ENCODE measurements at places on chromosomes 3 and 15.
A peak's percentile ranks its signal among the peaks of the same experiment; 100 is the strongest.

DNA sequence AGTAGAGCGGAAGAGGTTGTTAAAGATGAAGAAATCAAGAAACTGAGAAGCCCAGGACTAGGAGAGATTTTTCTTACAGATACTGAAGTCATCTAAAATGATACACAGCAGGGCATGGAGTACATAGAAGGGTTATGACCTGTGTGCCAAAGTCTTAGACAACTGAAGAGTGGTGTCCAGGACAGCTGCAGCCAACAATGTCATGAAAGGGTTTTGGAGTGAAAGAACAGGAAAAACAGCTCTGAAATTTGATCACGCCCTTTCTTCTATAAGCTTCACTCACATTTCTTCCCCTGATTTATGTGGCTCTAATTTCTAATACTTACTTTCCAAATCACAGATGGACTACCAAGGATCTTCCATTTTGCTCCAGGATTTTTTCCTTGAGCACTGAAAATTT is 3.0 kb downstream of the CFAP20DC start:
- no peak overlapping the region for H3K27ac ChIP-seq
- no peak overlapping the region for H3K4me3 ChIP-seq
- no peaks in the 10 kb centered on the region for H3K27me3 ChIP-seq
- no peaks in the 10 kb centered on the region for H3K36me3 ChIP-seq

DNA sequence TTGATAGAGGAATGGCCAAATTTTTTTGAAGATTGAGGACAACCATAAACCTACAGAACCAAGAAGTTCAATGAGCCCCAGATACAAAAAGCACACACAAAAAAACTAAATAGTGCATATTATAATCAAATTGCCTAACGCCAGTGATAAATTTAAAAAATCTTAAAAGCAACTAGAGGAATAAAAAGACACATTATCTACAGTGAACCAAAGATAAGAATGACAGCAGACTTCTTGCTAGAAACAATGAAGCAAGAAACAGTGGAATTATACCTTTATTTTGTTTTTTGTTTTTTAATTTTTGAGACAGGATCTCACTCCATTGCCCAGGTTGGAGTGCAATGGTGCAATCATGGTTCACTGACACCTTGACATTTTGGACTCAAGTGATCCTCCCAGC is 9.9 kb upstream of the SAMD7 start:
- H3K36me3 ChIP-seq, result no peaks in the 10 kb centered on the region
- H3K27ac ChIP-seq, result no peak overlapping the region
- H3K4me1 ChIP-seq, result no peaks in the 10 kb centered on the region
- no peaks in the 10 kb centered on the region for H3K27me3 ChIP-seq

DNA sequence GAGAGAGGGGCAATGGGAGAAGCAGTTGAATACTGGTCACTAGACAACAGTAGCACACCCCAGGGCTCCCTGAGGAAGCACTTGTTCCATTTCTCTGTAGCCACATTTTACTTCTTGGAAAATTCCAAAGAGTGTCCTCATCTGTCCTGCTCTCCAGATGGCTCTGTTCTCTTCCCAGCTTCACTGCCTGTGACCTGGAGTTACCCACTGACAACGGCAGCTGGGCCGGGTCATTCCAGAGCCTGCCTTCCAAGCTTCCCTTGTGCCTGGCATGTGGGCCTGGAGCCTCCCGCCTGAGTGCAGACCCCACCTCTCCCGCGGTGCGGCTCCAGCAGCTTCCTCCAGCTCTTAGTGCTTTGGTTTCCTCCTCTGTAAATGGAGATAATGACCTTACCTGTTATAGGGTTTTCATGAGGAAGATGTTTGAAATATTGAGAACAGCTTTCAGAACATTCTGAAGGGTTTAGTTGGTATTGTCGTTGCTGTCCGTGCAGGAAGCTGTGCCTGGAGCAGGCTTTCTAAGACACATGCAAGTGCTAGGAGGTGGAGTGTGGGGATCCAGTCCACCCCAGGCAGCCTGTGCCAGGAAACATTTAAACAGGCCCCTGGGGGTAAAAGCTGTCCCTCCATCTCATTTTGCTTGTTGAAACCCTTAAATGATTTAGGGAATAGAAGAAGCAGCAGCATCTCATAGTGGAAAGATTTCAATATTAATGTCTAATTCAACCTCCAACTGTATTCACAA is 24.8 kb downstream of the EFCC1 start:
- H3K36me3 ChIP-seq, result no peaks in the 10 kb centered on the region
- peaks cover 4% of the 10 kb centered on the region for H3K4me1 ChIP-seq
- H3K4me3 ChIP-seq, result no peak overlapping the region
- no peak overlapping the region for H3K27ac ChIP-seq
- DNase-seq, result no peak

DNA sequence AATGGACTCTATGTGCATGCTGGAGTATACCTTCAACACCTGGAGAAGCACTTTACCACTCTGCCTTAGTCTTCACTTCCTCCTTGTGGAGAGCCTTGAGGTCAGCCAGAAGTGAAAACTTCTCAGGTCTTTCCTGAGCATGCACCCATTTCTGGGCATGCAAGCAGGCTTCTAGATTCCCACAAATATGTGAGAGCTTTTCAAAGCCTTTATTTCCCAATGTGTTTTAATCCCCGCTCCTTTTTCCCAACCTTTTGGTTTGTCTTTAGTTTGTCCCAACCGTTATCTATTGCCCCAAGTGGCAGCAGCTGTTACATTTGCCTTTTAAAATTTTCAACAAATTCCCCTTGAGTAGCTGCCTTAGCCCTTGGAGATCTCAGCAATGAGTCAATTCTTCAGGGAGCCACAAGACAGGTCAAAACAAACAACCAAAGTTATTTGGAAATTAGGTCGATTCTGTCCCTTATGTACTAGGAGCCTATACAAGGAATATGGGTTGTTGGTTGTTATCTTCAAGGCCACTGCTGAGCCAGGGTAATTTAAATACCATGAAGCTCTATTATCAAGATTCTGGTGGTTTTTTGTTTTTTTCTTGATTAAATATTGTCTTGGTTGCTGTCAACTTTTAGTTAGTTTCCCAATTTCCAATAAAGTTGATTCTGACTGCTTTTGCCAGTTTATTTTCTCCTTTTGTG is 44.4 kb downstream of the LSM3 start:
- H3K4me1 ChIP-seq, result no peaks in the 10 kb centered on the region
- no peak for DNase-seq
- no peaks in the 10 kb centered on the region for H3K27me3 ChIP-seq
- H3K36me3 ChIP-seq, result no peaks in the 10 kb centered on the region
- H3K27ac ChIP-seq, result no peak overlapping the region
- no peak overlapping the region for H3K4me3 ChIP-seq

GRCh38 chr3:12818773-12819172 is 22.3 kb downstream of the CAND2 start:
- H3K27me3 ChIP-seq, result no peaks in the 10 kb centered on the region
- DNase-seq, result no peak
- H3K4me3 ChIP-seq, result no peak overlapping the region
- no peaks in the 10 kb centered on the region for H3K4me1 ChIP-seq
- peaks cover 69% of the 10 kb centered on the region for H3K36me3 ChIP-seq

- H3K4me3 ChIP-seq, result no peak overlapping the region
- DNase-seq, result no peak
- no peak overlapping the region for H3K27ac ChIP-seq
- H3K36me3 ChIP-seq, result no peaks in the 10 kb centered on the region
- no peaks in the 10 kb centered on the region for H3K4me1 ChIP-seq
- no peaks in the 10 kb centered on the region for H3K27me3 ChIP-seq
These were observed 7.8 kb upstream of the THSD4 start for GRCh38 chr15:71107501-71107815.

DNA sequence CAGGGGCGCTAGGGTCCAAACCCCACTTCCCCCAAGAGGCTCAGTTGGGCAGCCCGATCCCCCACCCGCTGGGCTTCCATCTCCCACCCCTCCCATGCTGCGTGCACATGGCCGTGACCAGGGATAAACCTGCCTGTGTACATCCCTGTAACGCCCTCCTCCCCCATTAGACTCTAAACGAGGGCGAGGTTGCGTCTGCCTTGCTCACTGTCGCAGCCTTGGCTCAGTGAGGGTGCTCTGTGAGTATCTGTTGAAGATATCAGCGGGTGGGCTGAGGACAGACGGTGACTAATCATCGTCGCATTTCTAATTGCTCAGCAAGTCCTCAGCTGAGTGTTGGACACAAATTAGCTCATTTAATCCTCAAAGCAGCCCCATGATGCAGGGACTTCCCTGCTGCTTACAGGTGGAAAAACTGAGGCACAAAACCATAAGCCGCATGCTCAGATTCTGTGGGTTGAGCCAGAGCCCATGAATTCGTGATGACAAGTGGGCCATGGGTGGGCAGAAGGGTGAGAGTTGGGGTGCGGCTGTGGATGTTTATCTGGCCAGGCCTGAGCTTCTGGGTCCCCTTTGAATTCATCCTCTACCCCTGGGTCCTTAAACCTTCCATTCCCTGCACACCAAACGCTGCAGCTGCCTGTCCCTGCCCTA is 26.0 kb downstream of the FBLN2 start:
- H3K4me1 ChIP-seq, result no peaks in the 10 kb centered on the region
- H3K36me3 ChIP-seq, result no peaks in the 10 kb centered on the region
- H3K27ac ChIP-seq, result no peak overlapping the region
- DNase-seq, result no peak
- no peak overlapping the region for H3K4me3 ChIP-seq

DNA sequence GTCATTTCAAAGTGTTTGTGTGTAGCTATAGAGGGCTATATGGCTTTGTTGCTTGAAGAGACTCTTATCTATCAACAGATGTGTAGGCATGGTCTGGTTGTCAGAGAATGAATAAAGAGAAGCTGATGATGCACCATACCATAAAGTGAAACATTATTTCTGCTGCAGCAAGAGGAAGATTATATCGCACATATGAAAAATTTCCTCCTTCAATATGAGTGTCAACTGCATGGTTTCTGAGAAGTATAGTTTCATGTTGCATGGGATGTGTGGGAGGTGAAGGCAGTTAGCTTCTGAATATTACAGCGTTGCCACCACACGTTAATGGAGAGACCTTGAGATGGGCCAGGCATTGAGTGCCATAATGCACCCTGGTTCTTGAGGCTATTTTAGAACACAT is 217.9 kb downstream of the SATB1 start:
- no peak overlapping the region for H3K27ac ChIP-seq
- no peaks in the 10 kb centered on the region for H3K4me1 ChIP-seq
- no peak overlapping the region for H3K4me3 ChIP-seq
- H3K27me3 ChIP-seq, result no peaks in the 10 kb centered on the region

- H3K4me1 ChIP-seq, result no peaks in the 10 kb centered on the region
- H3K27me3 ChIP-seq, result no peaks in the 10 kb centered on the region
- no peaks in the 10 kb centered on the region for H3K36me3 ChIP-seq
- H3K4me3 ChIP-seq, result no peak overlapping the region
- DNase-seq, result no peak
These were observed 101.6 kb downstream of the TMEM266 start for GRCh38 chr15:76161153-76162035.

- H3K36me3 ChIP-seq, result no peaks in the 10 kb centered on the region
- no peaks in the 10 kb centered on the region for H3K4me1 ChIP-seq
- DNase-seq, result no peak
- no peak overlapping the region for H3K27ac ChIP-seq
- no peaks in the 10 kb centered on the region for H3K27me3 ChIP-seq
These were observed 131.7 kb downstream of the CTNNB1 start for GRCh38 chr3:41331041-41331440.

DNA sequence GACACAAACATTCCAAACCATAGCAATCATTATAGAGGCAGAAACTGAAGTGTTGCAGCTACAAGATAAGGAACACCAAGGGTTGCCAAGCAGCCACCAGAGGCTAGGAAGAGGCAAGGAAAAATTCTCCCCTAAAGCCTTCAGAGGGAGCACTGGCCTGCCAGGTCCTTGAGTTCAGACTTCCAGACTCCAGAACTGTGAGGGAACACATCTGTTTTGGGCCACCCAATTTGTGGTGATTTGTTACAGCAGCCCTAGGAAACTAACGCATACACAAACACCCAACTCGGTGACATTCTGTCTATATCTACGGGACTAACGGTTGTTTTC is 54.6 kb downstream of the MB21D2 start:
- H3K4me3 ChIP-seq, result no peak overlapping the region
- no peaks in the 10 kb centered on the region for H3K36me3 ChIP-seq
- H3K27me3 ChIP-seq, result no peaks in the 10 kb centered on the region

- no peaks in the 10 kb centered on the region for H3K36me3 ChIP-seq
- no peak overlapping the region for H3K4me3 ChIP-seq
- no peaks in the 10 kb centered on the region for H3K4me1 ChIP-seq
- no peaks in the 10 kb centered on the region for H3K27me3 ChIP-seq
These were observed 101.8 kb downstream of the TPRA1 start for GRCh38 chr3:127488740-127489139.

- no peak overlapping the region for H3K4me3 ChIP-seq
- DNase-seq, result no peak
- H3K27me3 ChIP-seq, result no peaks in the 10 kb centered on the region
- peaks cover 5% of the 10 kb centered on the region for H3K4me1 ChIP-seq
- no peaks in the 10 kb centered on the region for H3K36me3 ChIP-seq
These were observed 239.3 kb downstream of the IL5RA start for GRCh38 chr3:2870724-2871333.

GRCh38 chr15:69016021-69016595 is 1.6 kb downstream of the NOX5 start:
- no peaks in the 10 kb centered on the region for H3K4me1 ChIP-seq
- H3K36me3 ChIP-seq, result no peaks in the 10 kb centered on the region
- no peaks in the 10 kb centered on the region for H3K27me3 ChIP-seq
- H3K27ac ChIP-seq, result no peak overlapping the region

GRCh38 chr15:72982714-72983113 is 69.5 kb upstream of the NEO1 start:
- H3K27me3 ChIP-seq, result no peaks in the 10 kb centered on the region
- no peak for DNase-seq
- no peaks in the 10 kb centered on the region for H3K36me3 ChIP-seq
- peaks cover 6% of the 10 kb centered on the region for H3K4me1 ChIP-seq

GRCh38 chr15:80596521-80596976 is 98.6 kb upstream of the ABHD17C start:
- H3K27me3 ChIP-seq, result no peaks in the 10 kb centered on the region
- no peaks in the 10 kb centered on the region for H3K36me3 ChIP-seq
- DNase-seq, result no peak
- H3K4me3 ChIP-seq, result no peak overlapping the region
- no peaks in the 10 kb centered on the region for H3K4me1 ChIP-seq

- no peaks in the 10 kb centered on the region for H3K36me3 ChIP-seq
- DNase-seq, result peak; percentile 40
- H3K4me3 ChIP-seq, result peak overlapping the region; percentile 36
- H3K4me1 ChIP-seq, result peaks cover 13% of the 10 kb centered on the region
These were observed 46.8 kb downstream of the MGLL start for GRCh38 chr3:127775398-127776109.

- H3K36me3 ChIP-seq, result no peaks in the 10 kb centered on the region
- H3K4me1 ChIP-seq, result no peaks in the 10 kb centered on the region
- H3K4me3 ChIP-seq, result no peak overlapping the region
- H3K27ac ChIP-seq, result no peak overlapping the region
- no peaks in the 10 kb centered on the region for H3K27me3 ChIP-seq
These were observed 304.7 kb upstream of the DPPA4 start for GRCh38 chr3:109642025-109642424.

GRCh38 chr15:51756482-51756881 is 5.1 kb downstream of the TMOD2 start:
- H3K36me3 ChIP-seq, result no peaks in the 10 kb centered on the region
- H3K27me3 ChIP-seq, result no peaks in the 10 kb centered on the region
- H3K4me1 ChIP-seq, result peaks cover 3% of the 10 kb centered on the region
- DNase-seq, result no peak

DNA sequence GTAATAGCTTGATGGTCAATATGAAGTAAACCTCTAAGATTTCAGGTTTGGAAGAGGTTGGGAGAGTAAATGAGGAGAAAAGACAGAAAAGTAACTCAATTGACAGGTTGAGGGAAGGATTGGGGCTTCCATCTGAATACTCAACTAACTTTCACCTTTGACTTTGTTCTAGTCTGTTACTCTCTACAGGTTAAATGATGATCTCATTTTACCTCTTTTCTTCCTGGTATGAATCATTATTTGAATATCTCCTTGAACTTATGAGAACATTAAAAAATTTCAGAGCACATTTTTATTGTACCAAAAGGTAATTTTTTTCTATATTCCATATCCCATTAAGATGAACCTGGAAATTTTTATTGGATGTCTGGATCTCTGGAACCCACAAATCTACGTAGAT is 87.9 kb upstream of the KCNH8 start:
- H3K27me3 ChIP-seq, result no peaks in the 10 kb centered on the region
- no peak for DNase-seq
- H3K36me3 ChIP-seq, result no peaks in the 10 kb centered on the region
- H3K27ac ChIP-seq, result no peak overlapping the region
